ENCODE measurements at places on chromosomes 2 and 18. TPM values are rescaled to one million over a fixed set of nuclear protein-coding genes. Genes with fewer than 3 reads are reported as not detected.
A peak's percentile ranks its signal among the peaks of the same experiment; 100 is the strongest.

DNA sequence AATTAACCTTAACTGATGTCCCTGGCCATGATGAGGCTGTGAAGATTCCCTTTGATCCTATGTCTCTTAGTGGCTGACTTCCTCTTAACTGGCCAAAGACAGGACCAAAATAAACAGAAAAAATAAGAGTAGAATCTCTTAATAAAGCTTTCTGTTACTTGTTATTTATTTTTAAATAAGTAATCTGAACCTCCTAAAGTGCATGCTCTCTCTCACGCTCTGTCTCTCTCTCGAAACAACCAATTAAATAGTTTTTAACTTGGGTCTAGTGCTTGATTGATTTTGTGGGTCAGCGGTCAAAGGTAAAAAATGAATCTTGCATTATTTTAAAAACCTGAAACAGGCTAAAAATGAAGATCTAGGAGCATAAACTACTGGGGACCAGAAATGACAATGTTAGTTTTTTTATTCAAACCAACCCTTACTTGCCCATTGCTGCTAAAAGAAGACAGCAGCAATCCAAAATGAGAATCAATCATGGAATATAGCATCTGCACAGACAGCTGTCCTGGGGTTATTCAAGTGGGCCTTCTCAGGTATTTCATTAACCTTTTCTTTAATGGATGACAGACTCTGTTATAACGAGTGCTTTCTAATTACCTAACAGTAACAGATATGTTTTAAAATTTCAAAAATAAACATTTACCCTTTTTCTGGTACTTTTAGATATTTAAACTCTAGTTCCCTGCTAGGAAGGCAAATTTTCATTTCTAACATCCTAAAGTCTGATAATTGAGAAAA is 11.2 kb downstream of the GAREM1 start:
- DNase-seq = no peak

- no peak for DNase-seq
Measured at GRCh38 chr2:156864753-156865152, 392.8 kb upstream of the GALNT5 start.

GRCh38 chr2:68302281-68302875 is 17.4 kb downstream of the CNRIP1 start:
- peak; percentile 25 for DNase-seq

DNA sequence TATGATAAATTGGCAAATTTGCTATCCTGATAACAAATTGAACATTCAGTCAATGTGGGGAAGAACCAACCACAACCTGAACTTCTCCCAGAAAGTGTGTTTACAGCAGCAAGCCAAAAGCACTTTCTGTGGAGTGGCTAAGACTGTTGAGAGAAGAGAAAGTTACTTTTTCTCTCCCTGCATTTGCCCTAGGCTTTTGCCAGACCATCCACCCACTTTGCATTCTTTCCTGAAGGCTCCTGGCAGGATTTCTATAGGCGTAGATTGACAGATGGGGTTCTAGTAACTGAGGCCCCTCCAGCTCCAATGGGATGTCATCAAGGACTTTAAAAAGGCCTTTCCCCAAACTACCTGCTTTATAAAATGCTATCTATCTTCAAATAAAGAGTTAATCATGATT is 215.2 kb downstream of the GULP1 start:
- peak; percentile 14 for DNase-seq

GRCh38 chr2:103448495-103448894 is 686.7 kb downstream of the TMEM182 start:
- no peak for DNase-seq

- peak; percentile 98 for DNase-seq
Measured at GRCh38 chr2:55051026-55051866, 995 bp upstream of the RTN4 start.

GRCh38 chr2:237861875-237862527 is 2.6 kb downstream of the RAMP1 start:
- no peak for DNase-seq

GRCh38 chr18:55316486-55317184 is 271.4 kb downstream of the TCF4 start:
- DNase-seq = no peak

DNA sequence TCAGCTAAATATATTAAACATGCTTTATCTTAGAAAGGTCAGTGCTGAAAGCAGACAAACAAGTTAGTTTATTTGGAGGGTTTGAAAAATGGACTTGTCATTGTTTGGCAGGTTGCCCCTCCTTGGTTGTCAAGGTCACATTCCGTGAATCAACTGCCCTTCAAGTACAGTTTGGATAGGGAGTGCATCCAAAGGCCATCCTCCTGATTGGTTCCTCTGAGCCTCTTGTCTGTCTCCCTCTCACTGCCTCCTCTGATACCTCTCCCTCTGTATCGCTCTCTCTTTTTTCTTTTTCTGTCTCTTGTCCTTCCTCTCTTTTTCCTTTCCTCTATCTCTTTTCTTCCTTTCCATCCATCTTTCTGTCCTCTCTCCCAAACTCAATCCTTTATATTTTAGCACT is 5.4 kb downstream of the ITGAV start:
- DNase-seq = peak; percentile 54

Gene CFAP65
- total RNA-seq = 0.07 TPM

Gene FAM228A
- 1.7 TPM for total RNA-seq

- no peak for DNase-seq
Measured at GRCh38 chr2:85578243-85579180, 1.1 kb downstream of the VAMP8 start.

DNA sequence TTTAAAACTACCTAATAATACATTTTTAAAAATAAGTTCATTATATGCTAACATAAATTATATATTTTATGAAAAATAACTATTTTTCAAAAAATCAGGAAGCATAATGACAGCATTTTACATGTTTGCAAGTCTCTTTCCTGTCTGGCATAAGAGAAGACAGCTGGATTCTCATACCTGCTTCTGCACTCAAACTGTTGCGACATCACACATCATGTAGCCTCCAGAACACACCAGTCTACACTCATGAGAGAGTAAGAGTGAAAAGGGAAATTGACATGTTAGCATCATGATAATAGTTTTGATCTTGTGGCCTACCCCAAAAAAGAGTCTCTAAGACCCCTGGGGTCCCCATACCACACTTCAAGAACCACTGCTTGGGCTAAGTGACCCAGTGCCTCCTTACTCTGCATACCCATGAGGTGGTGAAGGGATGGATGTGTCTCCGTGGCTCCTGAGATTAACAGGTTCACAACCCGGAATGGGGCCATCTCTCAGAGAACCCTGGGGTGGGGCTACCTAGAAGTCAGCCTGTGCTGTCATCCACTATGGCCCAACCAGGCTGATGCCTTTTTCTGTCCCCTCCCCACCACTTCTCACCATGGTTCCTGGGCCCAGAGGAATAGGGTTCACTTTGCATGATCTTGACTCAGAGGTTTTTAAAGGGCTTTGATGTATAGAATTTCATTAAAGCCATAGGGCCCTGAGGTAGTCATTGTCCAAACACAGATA is 102.6 kb upstream of the DAPL1 start:
- no peak for DNase-seq

Gene ZSWIM2
- total RNA-seq = not detected

GRCh38 chr2:22037274-22037673 is 913.5 kb downstream of the TDRD15 start:
- DNase-seq = peak; percentile 56

Gene UBE2E3
- 128 TPM for total RNA-seq

- DNase-seq = no peak
Measured at GRCh38 chr18:63832470-63832869, 55.0 kb upstream of the SERPINB2 start.

DNA sequence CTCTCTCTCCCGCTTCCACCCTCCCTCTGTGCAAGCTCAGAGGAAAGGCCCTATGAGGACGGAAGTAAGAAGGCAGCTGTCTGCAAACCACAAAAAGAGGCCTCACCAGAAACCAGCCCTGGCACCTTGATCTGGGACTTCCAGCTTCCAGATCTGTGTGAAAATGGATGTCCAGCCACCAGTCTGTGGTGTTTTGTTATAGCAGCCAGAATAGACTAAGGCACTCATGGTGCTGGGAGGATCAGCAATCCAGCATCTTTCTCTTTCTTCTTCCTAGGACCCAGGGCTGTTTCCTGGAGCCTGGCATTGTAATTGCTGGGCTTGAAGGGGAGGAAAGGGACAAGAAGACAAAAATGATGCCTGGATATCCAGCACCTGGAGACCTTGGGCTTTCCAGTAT is 122.5 kb downstream of the SOCS6 start:
- no peak for DNase-seq

DNA sequence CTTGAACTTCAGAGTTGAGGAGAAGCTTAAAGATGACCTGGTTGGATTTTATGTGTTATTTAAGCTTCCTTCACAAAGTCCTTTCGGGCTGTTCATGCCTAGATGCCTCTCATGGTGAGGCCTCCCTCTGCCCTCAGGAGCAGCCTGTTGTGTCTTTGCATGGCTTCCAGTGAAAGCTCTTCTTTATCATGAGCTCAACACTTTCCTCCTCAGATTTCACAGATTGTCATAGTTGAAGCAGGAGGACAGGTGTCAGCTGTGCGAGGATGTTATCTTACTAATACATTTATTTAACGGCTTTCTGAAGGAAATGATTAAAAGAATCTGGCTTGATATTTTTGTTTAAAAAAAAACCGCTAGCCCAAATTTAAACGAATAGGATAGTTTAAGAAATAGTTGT is 48.8 kb upstream of the ITSN2 start:
- no peak for DNase-seq

DNA sequence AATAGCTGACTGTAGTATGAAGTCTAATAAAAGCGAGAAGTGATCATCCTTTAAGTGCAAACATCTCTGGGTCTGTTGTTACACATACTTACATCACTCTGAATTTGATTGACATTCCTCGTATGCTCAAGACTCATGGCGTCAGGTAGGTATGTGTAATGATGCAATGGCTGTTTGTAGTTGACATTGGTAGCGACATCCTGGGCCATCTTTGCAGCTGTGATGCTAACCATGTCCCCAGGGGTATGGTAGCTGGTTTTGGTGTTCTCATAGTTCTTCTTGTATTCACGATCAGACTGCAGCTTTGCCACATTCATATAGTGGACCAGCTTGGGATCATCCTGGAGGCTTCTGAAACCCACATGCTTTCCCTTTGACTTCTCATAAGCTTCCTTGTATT is 62.0 kb downstream of the NEB start:
- no peak for DNase-seq

- no peak for DNase-seq
Measured at GRCh38 chr18:11747731-11748130, 58.7 kb downstream of the GNAL start.

- no peak for DNase-seq
Measured at GRCh38 chr18:13374468-13375301, 156.1 kb downstream of the LDLRAD4 start.

Gene FAM124B
- total RNA-seq = 0.30 TPM

DNA sequence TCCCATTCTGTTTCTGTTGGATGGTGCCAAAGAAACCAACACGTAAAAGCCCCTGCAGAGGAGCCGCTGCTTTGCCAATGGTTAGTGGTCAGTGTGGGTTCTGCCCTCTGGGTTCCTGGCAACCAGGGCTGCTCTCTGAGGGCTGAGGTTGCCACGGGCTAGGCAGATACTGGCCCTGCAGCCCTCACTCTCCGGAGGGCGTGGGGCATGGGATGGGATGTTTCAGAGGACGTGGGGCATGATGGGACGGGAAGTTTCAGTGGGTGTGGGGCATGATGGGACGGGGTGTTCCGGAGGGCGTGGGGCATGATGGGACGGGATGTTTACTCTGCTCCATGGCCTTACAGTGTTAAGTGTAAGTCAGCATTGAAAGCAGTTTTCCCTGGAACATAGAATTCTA is 34.2 kb downstream of the ADI1 start:
- DNase-seq = no peak

Gene DSG2
- total RNA-seq = 45.3 TPM

GRCh38 chr18:25164848-25165811 is 186.8 kb downstream of the ZNF521 start:
- peak; percentile 43 for DNase-seq

Gene STARD6
- total RNA-seq = not detected

GRCh38 chr2:118202707-118203303 is 114.5 kb downstream of the INSIG2 start:
- DNase-seq = peak; percentile 78

Gene PRKAG3
- not detected for total RNA-seq

DNA sequence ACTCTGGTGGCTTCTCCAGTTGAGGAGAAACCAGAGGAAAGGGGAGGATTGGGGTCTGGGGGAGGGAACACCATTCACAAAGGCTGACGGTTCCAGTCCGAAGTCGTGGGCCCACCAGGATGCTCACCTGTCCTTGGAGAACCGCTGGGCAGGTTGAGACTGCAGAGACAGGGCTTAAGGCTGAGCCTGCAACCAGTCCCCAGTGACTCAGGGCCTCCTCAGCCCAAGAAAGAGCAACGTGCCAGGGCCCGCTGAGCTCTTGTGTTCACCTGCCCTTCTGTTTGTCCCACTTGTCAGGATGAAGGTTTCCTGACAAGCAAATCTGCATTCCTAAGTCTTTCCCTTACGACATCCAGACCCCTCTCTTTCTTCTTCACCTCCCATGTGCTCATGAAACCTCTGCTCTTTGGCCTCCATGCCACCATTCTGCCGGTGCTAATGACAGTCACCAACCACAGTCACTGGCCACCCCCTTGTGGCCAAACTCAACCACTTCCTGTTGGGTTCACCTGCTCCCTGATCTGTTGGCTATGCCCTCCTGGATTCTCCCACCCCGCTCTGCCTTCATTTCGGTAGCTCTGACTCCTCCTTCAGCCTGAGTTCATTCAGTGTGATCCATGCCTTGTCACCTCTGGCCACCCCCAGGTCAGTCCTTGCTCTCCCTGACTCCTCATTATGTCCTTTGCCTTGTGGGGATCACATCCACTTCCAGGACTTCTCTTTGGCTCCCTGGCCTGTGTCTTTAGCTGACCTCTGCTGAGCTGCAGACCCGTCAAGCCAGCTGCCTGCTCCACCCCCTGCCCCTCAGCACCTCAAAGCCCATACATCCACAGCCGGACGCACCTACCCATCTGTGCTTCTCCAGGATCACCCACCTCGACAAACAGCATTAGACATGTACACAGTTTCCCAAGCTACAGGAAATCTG is 17.6 kb downstream of the EMX1 start:
- DNase-seq = peak; percentile 22

- DNase-seq = no peak
Measured at GRCh38 chr2:174591740-174592139, 5.9 kb downstream of the WIPF1 start.

- no peak for DNase-seq
Measured at GRCh38 chr2:122747670-122748069, 992.2 kb downstream of the TSN start.

DNA sequence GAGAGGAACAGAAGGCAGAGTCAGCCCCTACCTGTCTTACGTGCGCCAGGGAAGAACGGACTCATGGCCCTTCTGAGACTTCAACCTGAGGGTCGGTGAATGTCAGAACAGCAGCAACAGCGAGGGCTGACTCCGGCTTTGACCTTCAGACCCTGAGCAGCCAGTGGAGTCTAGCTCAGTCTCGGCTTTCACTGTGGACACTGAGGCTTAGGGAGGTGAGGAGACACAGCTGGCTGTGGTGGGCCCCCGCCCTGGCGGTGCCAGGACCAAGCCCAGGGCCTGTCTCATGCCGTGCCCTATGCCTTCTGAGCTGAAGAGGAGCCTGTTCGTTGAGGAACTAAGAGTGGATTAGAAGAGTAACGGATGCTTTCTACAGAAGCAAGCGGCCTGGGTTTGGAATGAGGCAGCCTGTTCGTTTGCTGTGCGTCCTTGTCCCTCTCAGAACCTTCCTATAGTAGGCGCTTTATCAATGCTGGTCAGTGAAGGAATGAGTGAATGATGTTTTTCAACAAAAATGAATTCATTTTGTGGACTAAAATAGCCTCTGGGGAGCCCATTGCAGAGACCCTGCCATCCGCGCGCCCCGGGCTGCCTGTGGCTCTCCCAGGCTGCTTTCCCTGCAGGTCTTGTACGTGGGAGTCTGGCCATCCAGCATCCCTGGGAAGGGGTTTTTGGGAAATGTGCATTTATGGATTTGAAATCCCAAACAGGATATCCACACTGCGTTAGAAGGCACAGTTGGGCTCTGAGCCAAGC is 38.9 kb downstream of the ASB1 start:
- DNase-seq = no peak

GRCh38 chr18:3015204-3015592 is 2.3 kb upstream of the LPIN2 start:
- no peak for DNase-seq

All from cardiac muscle cell (in vitro differentiated cells and primary cell).